ENCODE measurements at places on chromosomes 3 and 15.
A peak's percentile ranks its signal among the peaks of the same experiment; 100 is the strongest.

DNA sequence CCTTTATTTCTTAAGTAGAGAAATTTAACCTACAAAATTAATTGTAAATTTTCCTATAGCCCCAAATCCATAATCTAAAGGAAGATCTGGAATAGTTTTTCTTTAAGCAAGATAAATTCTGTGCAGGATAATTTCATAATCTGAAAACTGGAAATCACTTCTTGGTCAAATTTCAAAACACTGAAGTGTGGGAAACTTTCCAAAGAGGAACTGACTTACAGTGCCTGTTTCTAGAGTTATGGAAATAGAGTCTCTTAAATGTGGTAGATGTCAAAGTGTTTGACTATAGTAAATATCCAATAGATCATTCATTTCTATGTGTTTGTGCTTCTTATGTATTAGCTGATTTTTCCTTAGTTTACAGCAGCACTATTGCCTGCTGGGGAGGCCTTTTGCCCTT lies 1.6 kb upstream of the P2RY13 start:
- DNase-seq: no peak

- DNase-seq: no peak
Measured at GRCh38 chr3:102018551-102018950, 169.2 kb downstream of the NFKBIZ start.

GRCh38 chr15:63826528-63826927 lies 7.2 kb downstream of the HERC1 start:
- DNase-seq: no peak

DNA sequence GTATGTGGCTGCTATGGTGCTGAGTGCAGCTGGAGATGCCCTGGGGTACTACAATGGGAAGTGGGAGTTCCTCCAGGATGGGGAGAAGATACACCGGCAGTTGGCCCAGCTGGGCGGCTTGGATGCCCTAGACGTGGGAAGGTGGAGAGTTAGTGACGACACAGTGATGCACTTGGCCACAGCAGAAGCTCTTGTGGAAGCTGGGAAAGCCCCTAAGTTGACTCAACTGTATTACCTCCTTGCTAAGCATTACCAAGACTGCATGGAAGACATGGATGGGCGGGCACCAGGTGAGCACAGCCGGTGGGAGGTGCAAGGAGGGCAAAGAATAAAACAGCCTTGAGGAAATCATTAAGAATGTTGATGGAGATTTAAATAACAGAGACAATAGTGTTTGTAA lies 2.9 kb downstream of the ADPRH start:
- peak; percentile 63 for DNase-seq

- DNase-seq: no peak
Measured at GRCh38 chr15:84946772-84947489, 34.7 kb upstream of the PDE8A start.

DNA sequence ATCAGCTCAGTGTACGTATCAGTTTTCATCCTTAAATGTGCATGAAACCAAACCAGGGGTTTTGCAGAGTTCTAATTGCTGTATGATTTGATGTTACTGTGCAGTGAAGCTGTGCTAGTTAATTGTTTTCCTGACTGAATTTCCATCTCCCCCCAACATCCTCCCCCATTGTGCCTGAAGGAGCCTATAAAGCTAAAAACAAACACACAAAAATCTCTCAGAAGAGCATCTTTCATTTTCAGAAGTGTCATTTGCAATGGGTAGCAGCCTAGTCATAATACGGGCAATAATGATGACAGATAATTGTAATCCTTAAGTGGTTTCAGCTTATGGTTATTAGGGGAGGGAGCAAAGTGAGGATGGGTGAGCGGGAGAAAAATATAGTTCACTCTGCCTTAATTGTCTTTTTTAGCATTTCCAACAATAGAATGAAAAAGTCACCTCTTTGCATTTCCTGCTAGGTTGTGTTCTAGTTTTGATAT lies 207.9 kb upstream of the TBL1XR1 start:
- no peak for DNase-seq

GRCh38 chr3:101574388-101575112 lies 570 bp downstream of the PCNP start:
- no peak for DNase-seq

GRCh38 chr3:193546129-193546528 lies 8.6 kb downstream of the ATP13A4 start:
- no peak for DNase-seq

- DNase-seq: no peak
Measured at GRCh38 chr15:73694419-73694818, 10.2 kb downstream of the CD276 start.

- no peak for DNase-seq
Measured at GRCh38 chr3:8436661-8437287, 64.8 kb upstream of the LMCD1 start.

DNA sequence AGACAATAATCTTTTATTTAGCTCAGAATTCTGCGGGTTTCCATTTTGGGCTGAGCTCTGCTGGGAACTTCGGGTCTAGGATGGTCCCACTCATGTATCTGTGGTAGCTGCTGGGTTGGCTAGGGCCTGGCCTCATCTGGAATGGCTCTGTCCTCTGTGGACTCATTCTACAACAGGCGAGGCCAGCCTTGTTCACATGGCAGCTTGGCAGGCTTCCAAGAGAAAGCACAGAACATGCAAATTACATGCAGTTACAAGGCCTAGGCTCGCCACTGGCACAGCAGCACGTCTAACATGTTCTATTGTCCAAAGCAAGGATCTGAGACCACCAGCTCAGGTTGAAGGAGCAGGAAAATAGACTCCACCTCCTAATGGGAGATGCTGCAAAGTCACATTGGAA lies 431.4 kb downstream of the PDCD6IP start:
- DNase-seq: no peak

DNA sequence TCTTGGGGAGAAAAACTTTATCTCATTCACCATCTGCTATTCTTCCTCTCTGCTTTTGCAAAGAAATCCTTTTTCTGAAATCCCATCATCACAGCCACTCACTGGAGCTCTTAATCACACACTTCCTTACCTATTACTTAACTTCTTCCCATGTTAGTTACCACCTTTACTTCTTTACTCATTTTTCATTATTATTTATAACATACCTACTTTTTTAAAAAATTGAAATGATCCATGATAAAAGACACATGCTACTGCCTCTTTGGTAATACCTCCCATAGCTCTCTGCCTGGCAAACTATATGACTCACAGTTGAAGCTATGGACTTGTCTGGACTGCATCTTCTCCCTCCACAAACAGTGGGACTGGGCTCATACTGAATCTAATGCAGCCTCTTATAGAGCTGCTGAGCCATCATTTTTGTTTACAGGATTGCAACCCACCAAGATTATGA lies 150.3 kb downstream of the TNIK start:
- peak; percentile 44 for DNase-seq

DNA sequence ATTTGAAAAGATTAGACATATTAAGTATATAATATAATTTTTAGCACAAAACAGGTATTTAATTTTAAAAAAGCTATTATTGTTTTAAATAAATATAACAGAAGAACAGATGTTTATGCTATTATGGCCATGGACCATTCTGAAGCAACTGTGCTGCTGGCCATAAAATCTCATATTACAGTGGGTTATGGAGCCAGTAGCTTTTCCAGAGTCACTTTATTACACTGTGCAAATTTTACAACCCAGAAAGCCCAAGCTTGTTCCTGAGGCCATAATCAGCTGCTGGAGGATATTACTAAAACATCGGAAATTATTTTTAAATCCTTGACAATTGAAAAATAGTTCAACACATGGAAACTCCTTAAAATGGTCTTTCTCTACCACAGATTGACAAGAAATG lies 557.3 kb upstream of the KCNMB2 start:
- DNase-seq: no peak

DNA sequence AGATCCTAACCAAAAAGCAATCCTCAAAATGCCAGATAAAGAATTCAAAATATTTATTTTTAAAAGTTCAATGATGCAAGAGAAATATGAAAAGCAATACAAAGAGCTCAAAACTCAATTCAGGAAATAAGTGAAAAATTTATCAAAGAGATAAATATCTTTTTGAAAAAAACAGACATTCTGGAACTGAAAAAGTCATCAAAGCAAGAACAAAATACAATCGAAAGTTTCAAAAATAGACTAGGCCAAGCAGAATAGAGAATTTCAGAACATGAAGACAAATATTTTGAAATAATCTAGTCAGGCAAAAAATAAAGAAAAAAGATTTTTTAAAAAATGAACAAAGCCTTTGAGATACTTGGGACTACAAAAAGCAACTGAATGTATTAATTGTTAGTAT lies 83.4 kb upstream of the STT3B start:
- DNase-seq: no peak

DNA sequence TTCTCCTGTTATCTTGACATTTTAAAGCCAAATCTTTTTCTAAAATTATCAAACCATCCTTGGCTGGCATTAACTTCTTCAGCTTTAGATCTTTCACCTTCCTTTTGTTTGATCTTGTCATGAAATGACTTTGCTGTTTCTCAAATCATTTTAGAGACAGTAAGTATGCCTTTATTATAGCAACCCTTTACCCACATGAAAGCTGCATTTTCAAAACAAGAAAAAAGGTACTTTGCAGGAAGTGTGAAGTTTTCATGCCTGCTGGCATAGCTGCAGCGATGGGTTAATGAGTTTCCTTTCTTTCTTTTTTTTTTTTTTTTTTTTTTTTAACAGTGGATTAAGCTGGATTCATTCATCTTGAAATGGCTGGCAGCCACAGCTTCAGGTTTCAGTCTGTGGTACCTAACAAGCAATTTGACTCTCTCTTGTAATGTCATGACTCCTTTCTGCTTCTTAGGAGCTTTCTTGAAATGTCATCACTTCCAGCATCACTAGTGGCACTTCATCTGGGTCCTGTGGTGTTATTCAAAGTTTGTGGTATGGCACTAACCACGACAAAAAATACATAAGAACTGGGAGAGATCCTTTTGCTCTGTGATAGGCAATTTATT lies 18.8 kb downstream of the SLC25A26 start:
- no peak for DNase-seq

DNA sequence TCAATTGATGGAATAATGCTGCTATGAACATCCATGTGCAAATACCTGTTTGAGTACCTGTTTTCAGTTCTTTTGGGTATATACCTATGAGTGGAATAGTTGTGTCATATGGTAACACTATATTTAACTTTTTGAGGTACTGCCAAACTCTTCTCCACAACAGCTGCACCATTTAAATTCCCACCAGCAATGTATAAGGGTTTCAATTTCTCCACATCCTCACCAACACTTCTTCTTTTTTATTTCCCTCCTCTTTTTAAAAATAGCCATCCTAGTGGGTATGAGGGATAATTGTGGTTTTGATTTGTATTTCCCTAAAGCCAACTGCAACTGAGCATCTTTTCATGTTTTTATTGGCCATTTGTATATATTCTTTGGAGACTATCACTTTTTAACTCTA lies 31.3 kb upstream of the ARHGEF3 start:
- DNase-seq: no peak

DNA sequence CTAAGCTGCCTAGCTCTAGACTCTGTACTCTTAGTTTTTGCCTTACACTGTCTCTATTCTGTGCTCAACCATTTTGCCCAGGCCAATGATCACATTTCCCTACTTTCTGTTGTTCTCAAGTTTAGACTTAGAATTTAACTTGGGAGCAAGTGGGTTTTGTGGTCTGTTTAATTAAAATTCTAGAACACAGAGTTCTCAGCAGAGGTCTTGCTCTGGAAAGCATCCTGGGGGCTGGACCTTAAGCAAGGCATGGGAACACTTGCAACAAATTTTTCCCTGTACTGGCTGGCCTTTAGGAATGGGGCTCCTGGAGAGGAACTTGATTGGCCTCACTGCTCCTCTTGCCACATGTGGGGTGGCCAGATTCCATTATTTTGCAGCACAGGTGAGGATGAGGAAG lies 236.3 kb upstream of the LRTM1 start:
- no peak for DNase-seq

DNA sequence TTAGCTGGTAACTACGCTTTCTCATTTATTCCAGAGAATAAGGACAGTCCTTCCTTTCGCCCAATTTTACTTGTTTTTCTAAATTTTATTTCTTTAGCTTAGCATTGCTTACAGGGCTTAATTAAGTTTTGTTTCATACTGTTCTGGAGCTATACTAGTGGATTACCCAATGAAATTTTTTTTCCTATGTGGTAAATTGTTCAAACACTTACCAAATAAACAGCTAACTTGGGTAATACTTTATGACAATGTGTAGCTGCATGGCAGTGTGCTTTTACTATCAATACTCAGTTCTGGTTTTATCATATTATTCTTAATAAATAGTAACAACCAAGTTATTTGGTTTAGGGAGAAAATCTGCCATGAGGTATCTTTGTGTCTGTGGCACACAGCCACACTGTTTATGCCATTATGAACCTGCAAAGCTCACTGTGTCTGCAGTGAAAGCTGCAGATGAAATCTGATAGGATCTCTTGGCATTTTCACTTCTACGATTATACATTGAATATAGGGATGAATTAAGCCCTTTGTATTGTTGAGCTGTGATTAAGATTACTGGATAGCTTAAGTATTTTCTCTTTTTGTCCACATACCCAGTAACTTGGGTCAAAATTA lies 37.2 kb downstream of the UBE2E2 start:
- no peak for DNase-seq

DNA sequence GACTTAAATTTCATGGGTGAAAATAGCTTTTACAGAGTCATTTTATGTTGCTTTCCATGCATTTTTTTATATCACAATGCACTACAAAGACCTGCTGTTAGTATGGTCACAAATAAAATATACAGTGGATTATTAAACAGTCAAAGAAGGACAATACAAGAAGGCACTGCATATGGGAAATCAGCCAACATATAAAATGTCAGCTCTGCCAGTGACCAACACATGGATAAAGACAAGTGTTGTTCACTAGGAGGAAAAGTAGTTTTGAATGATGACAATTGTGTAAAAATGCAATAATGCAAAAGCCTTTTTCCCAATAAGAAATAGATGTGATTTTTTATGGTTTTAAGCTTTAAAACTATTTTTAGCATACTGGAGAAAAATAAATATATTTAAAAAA lies 425.3 kb upstream of the CBLB start:
- no peak for DNase-seq

DNA sequence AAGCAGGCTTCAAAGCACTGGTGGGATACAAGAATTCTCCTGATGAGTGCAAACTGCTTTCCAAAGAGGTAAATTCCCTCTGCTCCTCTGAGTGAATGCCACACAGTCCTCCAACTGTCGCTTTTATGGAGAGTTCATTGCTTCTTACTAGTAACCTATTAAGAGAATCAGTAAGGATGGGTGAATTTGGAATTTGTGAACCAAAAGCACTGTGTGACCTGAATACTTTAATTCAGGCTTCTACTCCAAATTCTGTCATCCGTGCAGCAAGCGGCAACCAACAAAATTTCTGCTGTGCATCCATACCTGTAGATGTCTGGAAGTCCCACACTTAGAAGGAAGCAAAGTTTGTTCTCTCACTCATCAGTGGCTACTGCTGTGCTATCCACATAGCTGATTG lies 66.7 kb upstream of the SNRK start:
- DNase-seq: no peak

GRCh38 chr15:26352909-26353308 lies 420.0 kb downstream of the GABRB3 start:
- no peak for DNase-seq

DNA sequence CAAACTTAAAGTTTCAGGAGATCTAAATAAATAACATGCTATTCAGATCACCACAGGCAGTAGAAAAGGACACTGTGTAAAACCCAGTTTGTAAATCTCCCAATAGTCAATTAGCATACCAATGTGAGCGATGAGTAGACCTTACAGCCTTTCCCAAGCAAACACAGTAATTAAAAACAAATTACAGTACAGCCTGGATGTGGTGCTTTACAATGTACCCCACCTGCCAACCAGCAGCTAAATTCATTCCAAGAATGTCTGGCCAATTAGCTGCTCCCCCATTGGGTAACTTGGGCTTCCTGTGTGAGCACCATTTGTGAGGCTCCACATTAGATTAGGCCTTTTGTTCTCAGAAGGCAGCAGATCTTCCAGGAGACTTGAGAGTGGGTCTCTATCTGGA lies 635.0 kb downstream of the TBL1XR1 start:
- DNase-seq: no peak

All from kidney epithelial cell (primary cell).